Right cardiac atrium (tissue), 5 donors: ENCODE measurements at places on chromosomes 4 and X. TPM values are rescaled to one million over a fixed set of nuclear protein-coding genes. Genes with fewer than 3 reads are reported as not detected.

The TMEM35A gene
- 0.23 TPM for total RNA-seq

- no peak for DNase-seq
These were observed 15.0 kb downstream of the APELA start for GRCh38 chr4:164892018-164892417.

DNA sequence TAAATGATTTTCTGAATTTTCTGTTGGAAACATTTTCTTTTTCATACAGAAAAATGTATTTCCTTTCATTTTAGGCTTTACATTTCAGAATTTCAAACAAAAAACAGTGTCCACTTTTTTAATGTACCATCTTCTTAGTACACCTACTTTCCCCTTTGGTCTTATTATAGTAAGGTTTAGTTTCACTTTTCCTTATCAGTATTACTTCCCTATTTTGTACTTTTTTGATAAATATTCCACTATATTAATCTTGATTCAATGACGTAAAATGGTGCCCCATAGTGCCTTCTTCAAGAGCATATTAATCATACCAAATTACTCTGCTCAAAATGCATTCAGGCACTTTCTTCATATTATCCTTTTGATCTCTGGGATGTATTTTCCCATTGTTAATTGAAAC, 52.5 kb downstream of the BANK1 start:
- DNase-seq, result no peak

GRCh38 chr4:163269166-163269565, 63.2 kb downstream of the NPY1R start:
- no peak for DNase-seq

The TEX13D gene
- total RNA-seq, result not detected

GRCh38 chrX:142233400-142233799, 28.3 kb upstream of the MAGEC2 start:
- DNase-seq, result no peak

The RASL11B gene
- 20.4 TPM for total RNA-seq

The BMPR1B gene
- 0.88 TPM for total RNA-seq

- DNase-seq, result no peak
These were observed 94.4 kb upstream of the SCML1 start for GRCh38 chrX:17642891-17643290.

GRCh38 chr4:40301603-40302002, 33.5 kb upstream of the CHRNA9 start:
- DNase-seq, result no peak

DNA sequence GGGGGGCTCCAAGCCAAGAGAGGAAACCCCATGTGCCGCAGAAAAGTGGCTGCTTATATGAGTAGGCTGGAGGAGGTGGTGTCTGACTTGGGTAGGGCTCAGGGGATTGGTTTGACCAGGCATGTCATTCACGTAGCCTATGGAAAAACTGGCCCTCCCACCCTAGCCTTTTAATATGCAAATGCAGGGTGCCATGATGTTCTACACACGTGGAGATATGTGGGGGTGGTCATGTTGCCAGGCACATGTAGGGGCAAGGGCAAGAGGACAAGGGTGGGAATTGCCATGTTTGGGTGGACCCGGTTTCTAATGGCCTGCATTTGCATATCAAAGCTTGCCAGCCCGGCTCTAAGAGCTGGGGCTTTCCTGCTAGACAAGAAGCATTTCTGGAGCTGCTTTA, 86.9 kb upstream of the SHISA3 start:
- no peak for DNase-seq

DNA sequence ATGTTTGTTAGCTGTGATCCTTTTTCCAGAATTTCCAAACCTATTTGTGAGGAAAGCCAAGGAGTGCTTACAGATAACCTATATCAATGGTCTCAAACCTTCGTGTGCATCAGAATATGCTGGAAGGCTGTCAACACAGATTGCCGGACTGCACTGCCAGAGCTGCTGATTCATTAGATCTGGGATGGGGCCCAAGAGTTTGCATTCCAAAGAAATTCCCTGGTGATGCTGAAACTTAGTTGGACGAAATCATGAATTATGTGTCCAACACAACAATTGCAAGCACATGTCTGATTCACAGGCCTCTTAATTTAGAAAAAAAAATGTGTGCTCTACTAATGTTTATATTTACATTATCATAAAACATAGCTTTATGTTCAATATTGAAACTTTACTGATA, 544.0 kb upstream of the AMOT start:
- DNase-seq, result peak; percentile 35

The SOWAHD gene
- total RNA-seq, result 0.37 TPM

The ZNF732 gene
- 0.25 TPM for total RNA-seq

DNA sequence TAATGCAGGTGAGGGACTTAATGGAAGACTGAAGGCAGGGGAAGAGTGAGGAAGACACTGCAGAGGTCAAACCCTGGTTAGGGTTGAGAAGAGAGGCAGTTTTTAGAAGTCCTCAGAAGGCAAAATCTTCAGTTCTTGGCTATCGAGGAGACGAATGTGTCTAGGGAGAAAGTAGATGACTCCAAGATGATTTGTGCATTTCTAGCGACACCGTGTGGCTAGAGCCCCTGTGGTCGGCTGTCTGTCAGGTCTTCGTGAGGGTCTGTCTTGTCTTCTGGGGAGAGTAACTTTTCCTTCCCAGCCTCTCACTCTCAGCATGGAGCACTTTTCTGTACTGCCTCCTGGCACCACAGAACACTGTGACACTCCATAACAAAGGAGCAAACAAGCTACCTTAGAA, 458.1 kb downstream of the STIM2 start:
- DNase-seq, result peak; percentile 37

The AMTN gene
- total RNA-seq, result not detected

The GUCY2F gene
- not detected for total RNA-seq

DNA sequence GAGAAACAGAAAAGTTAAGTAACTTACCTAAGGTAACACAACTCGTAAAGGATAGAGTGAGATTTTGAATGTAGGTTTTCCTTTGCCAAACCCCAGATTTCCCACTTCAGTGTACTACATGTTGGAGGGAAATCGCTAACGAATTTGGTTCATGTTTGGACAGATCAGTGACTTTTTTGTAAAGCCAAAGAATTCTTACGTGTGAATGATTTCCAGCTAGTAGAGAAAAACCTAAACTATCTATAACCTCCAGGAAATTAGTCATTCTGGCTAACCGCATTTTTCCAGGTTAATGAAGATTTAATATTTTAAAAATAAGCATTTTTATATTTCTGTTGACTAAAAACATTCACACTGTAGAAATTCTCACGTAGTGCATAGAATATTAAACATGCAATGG, 7.2 kb downstream of the TENM3 start:
- no peak for DNase-seq

GRCh38 chr4:188956566-188956965, 817.3 kb downstream of the TRIML1 start:
- DNase-seq, result no peak

- DNase-seq, result no peak
These were observed 109.5 kb downstream of the TAB3 start for GRCh38 chrX:30779453-30780030.

DNA sequence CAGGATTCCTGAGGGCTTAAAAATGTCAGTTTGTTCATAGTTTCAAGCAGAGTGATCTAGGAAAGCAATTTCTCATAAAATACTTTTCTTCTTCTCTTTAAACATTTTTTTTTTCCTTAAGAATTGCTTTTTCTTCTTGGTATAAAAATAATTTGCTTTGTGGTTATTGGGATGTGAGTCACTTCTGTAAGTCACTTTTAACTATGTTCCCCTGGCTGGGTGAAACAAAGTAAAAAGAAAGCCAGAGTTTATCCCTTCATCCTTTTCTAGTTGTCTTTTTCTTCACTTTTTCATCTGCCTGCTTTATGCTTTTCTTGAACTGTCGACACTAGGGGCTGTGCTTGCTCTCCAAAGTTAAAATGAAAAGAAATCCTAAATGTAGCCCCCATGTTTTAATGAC, 33.5 kb downstream of the ARSJ start:
- DNase-seq, result no peak

GRCh38 chr4:7960790-7961655, 21.4 kb upstream of the AFAP1 start:
- DNase-seq, result peak; percentile 33

GRCh38 chrX:78595901-78596502, 63.1 kb downstream of the RTL3 start:
- DNase-seq, result no peak

The SPIN2B gene
- total RNA-seq, result 7.5 TPM
